Chondrocyte (in vitro differentiated cells): ENCODE measurements at places on chromosomes 2 and 18. TPM values are rescaled to one million over a fixed set of nuclear protein-coding genes. Genes with fewer than 3 reads are reported as not detected.

DNA sequence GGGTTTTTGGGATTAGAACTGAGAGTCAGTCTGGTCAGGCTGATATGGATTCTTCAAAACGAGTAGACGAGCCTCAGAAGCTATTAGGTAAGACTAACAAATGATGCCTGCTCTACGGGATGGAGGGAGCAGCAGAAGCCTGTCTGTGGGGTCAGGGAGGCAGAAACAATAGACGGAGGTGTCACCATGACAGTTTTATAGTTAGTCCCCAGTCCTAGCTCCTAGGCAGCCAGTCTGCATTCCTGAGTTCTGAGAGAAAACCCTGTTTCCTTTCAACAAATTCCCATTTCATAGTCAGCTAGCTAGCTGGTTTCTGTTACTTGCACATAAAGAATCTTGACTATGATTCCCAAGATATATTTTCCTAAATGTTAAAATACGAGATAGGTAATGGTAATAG is 542.1 kb downstream of the PID1 start:
- no peaks in the 10 kb centered on the region for H3K36me3 ChIP-seq
- no peak overlapping the region for H3K4me3 ChIP-seq
- H3K27ac ChIP-seq = no peak overlapping the region
- DNase-seq = no peak
- H3K27me3 ChIP-seq = no peaks in the 10 kb centered on the region
- H3K4me1 ChIP-seq = peaks cover 3% of the 10 kb centered on the region

Gene DSC1
- total RNA-seq = not detected in 3 replicates

DNA sequence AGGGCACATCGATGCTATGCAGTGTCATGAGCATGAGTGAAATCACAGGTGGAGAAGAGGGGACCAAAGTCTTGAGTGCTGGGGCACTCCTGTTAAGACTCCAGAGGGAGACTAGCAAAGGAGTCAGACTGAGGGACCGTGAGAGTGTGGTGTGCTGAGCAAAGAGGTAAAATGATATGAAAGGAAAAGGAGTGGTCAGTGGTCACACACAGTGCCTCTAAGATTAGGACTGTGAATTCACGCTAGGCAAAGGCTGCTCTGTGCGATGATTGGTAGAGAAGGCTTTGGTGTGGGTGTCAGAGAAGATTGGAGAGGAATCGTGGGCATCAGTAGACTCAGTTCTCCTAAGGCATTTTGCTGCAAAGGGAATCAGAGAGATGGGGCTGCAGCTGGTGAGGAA is 12.8 kb downstream of the SOCS6 start:
- no peak for DNase-seq
- no peak overlapping the region for H3K4me3 ChIP-seq
- H3K27ac ChIP-seq = no peak overlapping the region
- no peaks in the 10 kb centered on the region for H3K36me3 ChIP-seq
- peaks cover 11% of the 10 kb centered on the region for H3K4me1 ChIP-seq

Gene SRSF7
- total RNA-seq = 63.6 to 87.0 TPM (median 67.5 TPM) in 3 replicates

GRCh38 chr2:170090229-170090628 is 87.7 kb upstream of the MYO3B start:
- no peak overlapping the region for H3K27ac ChIP-seq
- no peak for DNase-seq
- H3K4me1 ChIP-seq = no peaks in the 10 kb centered on the region
- peaks cover 2% of the 10 kb centered on the region for H3K36me3 ChIP-seq
- no peak overlapping the region for H3K4me3 ChIP-seq

Gene POTEI
- 0.07 to 1.2 TPM (median 1.0 TPM) in 3 replicates for total RNA-seq

Gene CPO
- total RNA-seq = 0.34 TPM in 1 of 3 replicates, not detected in the others

DNA sequence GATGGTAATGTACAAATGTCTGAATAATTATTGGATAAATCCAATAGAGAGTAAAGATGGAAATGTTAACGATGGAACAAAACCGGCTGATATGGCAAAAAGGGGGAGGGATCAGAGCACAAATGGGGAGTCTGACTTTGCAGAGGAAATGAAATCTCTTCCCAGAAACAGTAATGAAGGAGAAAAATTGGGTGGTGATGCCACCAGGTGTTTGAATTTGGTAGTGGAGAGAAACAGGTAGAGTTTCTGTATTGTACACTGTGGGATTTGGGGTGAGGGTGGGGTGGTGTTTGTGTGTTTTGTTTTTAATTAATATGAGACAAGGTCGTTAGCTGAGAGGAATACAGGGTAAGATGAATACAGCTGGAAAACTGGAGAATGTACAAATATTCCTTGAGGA is 20.4 kb upstream of the XDH start:
- no peak for DNase-seq
- no peaks in the 10 kb centered on the region for H3K4me1 ChIP-seq
- no peak overlapping the region for H3K27ac ChIP-seq
- H3K4me3 ChIP-seq = no peak overlapping the region
- no peaks in the 10 kb centered on the region for H3K36me3 ChIP-seq

DNA sequence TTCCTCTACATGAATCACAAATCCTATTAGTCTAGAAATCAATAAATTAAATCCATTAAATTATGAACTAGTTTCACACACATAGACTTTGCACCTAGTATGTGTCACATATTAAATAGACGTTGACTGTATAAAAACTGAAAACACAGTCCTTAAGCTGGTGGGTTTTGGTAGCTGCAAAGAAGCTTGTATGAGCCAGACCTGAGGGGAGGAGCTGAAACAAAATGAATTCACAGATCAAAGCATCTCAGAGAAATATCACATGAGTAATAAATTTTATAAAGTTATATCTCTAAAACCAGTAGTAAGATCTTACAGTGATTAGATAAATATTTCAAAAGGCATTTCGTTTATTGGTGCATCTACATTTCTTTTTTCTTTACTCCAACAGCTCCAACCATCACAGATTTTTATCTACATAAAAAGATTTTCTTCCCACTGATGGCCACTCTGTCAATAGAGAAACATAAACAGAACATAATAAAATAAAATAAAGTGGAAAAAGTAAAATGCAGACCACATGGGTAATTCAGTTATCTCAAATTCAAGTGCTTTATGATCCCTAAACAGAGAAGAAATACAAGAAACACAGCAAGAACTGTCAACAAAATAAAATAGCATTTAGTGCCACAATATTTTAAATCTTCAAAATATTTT is 420.0 kb upstream of the CYRIA start:
- no peak for DNase-seq
- no peak overlapping the region for H3K4me3 ChIP-seq
- H3K4me1 ChIP-seq = no peaks in the 10 kb centered on the region
- no peak overlapping the region for H3K27ac ChIP-seq

Gene TIGD1
- total RNA-seq = 3.2 to 6.7 TPM (median 3.3 TPM) in 3 replicates

DNA sequence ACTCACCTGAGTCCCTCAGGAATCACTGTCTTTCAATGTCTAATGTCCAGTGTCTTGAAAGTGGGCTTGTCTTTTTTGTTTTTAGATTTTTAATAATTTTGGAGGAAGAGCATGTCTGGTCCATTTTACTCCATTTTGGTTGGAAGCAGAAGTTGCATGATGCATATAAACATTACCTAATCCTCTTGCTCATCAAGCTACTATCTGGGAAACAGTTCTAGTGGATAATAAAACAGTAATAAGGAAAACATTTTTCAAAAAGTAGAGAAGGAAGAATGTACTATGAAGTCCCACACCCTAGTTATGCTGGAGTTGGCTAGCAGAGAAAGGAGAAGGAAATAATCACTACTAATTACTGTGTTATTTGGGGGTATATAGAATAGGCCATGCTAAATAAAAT is 263.7 kb downstream of the ETAA1 start:
- H3K27me3 ChIP-seq = no peaks in the 10 kb centered on the region
- no peak overlapping the region for H3K4me3 ChIP-seq
- no peak for DNase-seq
- no peak overlapping the region for H3K27ac ChIP-seq
- peaks cover 21% of the 10 kb centered on the region for H3K4me1 ChIP-seq

Gene RAB31
- total RNA-seq = 82.4 to 89.6 TPM (median 87.7 TPM) in 3 replicates

Gene TUBA3E
- not detected in 3 replicates for total RNA-seq

- no peak for DNase-seq
- H3K4me3 ChIP-seq = no peak overlapping the region
These were observed 62.3 kb upstream of the SPAG16 start for GRCh38 chr2:213221957-213222356.

- H3K4me1 ChIP-seq = peaks cover 68% of the 10 kb centered on the region
- peak overlapping the region; percentile 39 for H3K4me3 ChIP-seq
- H3K27ac ChIP-seq = peak overlapping the region; percentile 93
- DNase-seq = no peak
These were observed 18.6 kb upstream of the COL6A3 start for GRCh38 chr2:237432484-237433092.

GRCh38 chr2:239224199-239224570 is 176.6 kb downstream of the HDAC4 start:
- no peaks in the 10 kb centered on the region for H3K27me3 ChIP-seq
- peaks cover 77% of the 10 kb centered on the region for H3K4me1 ChIP-seq
- DNase-seq = peak; percentile 72
- no peaks in the 10 kb centered on the region for H3K36me3 ChIP-seq

GRCh38 chr2:62340994-62341484 is 145.1 kb downstream of the B3GNT2 start:
- H3K4me3 ChIP-seq = no peak overlapping the region
- H3K4me1 ChIP-seq = peaks cover 7% of the 10 kb centered on the region
- no peaks in the 10 kb centered on the region for H3K27me3 ChIP-seq
- peak overlapping the region; percentile 61 for H3K27ac ChIP-seq
- H3K36me3 ChIP-seq = no peaks in the 10 kb centered on the region

DNA sequence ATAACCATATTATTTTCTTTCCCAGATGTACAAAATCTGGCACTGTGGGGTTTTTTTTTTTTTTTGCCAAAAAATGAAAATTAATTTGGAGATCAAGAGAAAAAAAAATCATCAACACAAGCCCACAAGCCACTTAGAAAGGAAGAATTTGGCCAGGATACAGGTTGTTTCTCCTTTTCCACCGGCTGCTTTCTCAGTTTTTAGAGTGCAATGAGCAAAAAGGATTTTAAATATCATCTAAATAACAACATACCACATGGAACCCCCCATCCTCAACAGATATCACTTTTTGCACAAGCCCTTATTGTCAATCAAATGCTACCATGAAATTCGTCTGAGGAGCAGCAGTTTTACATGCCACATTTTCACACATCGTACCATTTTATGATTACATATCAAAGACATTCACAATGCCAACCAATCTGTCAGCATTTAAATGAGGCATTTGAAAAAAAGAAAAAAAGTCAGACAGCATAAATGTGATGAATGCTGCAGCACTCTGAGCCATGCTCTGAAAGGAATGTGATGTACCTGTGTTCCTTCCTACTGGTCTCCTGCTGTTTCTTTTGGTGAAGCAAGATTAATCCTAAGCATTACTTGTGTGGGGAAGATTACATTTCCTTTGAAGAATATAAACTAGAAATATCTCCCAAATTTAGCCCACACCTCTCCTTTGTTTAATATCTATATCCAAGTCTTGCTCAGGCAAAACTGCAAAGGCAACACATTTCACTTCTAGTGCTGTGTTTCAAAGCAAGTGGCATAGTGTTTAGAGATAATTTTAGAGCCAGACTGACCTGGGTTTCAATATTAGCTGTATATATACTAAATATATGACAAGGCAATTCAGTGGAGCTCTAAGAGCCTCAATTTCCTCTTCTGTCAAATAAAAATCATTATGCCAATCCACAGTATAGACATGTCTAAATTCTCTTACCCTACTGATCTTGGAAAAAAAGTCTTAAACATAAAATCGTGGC is 391.3 kb downstream of the CMPK2 start:
- no peaks in the 10 kb centered on the region for H3K36me3 ChIP-seq
- DNase-seq = no peak
- H3K4me1 ChIP-seq = peaks cover 7% of the 10 kb centered on the region
- no peak overlapping the region for H3K27ac ChIP-seq

- no peak overlapping the region for H3K27ac ChIP-seq
- no peaks in the 10 kb centered on the region for H3K27me3 ChIP-seq
- no peaks in the 10 kb centered on the region for H3K4me1 ChIP-seq
- no peaks in the 10 kb centered on the region for H3K36me3 ChIP-seq
- no peak overlapping the region for H3K4me3 ChIP-seq
These were observed 320.4 kb downstream of the CMPK2 start for GRCh38 chr2:6545336-6545735.

Gene HJURP
- 6.9 to 9.2 TPM (median 8.2 TPM) in 3 replicates for total RNA-seq

Gene PROKR1
- total RNA-seq = not detected in 3 replicates

Gene AKAIN1
- total RNA-seq = not detected in 3 replicates

Gene GATA6
- 3.6 to 13.9 TPM (median 13.1 TPM) in 3 replicates for total RNA-seq

Gene TEX44
- not detected in 3 replicates for total RNA-seq

Gene G6PC2
- not detected in 3 replicates for total RNA-seq

GRCh38 chr2:137670111-137670510 is 294.2 kb upstream of the HNMT start:
- H3K36me3 ChIP-seq = no peaks in the 10 kb centered on the region
- DNase-seq = no peak
- peaks cover 3% of the 10 kb centered on the region for H3K27me3 ChIP-seq

DNA sequence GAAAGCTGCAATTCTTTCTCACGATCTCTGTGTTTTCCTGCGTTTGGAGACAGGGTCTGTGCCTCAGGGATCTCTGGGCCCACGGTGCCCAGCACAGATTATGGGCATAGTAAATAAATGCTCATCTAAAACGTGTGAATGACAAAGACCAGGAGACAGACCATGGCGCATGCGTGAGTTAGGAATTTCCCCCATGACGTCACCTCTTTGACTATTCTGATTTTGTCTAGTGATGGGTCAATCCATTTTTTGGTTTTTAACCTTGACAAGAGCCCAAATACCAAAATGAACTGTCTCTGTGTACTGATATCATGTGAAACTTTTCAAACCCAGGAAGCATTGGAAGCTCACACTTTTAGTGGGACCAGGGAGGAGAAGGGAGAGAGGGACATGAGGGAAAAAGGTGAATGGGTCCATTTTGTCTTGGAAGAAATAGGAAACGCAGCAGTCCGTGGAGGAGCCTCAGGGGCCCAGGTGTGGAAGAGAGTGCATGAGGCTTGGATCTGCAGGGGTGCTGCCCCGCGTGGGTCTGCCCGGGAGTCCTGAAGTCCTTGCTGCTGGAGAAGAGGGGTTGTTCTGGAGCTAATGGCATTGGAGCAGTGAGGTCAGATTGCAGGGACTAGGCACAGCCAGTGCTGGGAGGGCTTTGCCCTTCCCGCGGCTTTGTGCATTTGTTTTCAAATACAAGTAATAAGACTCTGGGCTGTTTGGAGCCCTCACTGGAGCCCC is 172.2 kb downstream of the ASB1 start:
- no peak for DNase-seq
- H3K4me1 ChIP-seq = peaks cover 20% of the 10 kb centered on the region
- H3K27ac ChIP-seq = no peak overlapping the region
- no peak overlapping the region for H3K4me3 ChIP-seq
- peaks cover 2% of the 10 kb centered on the region for H3K36me3 ChIP-seq

GRCh38 chr18:46518438-46518837 is 138.6 kb downstream of the LOXHD1 start:
- peaks cover 41% of the 10 kb centered on the region for H3K27me3 ChIP-seq
- no peak overlapping the region for H3K27ac ChIP-seq
- no peak overlapping the region for H3K4me3 ChIP-seq
- H3K36me3 ChIP-seq = no peaks in the 10 kb centered on the region

- H3K36me3 ChIP-seq = peaks cover 1% of the 10 kb centered on the region
- H3K27ac ChIP-seq = no peak overlapping the region
- H3K4me3 ChIP-seq = no peak overlapping the region
- no peaks in the 10 kb centered on the region for H3K4me1 ChIP-seq
- no peak for DNase-seq
These were observed 84.8 kb upstream of the CRIM1 start for GRCh38 chr2:36270758-36271157.
